ENCODE measurements at places on chromosomes 6 and 20.

DNA sequence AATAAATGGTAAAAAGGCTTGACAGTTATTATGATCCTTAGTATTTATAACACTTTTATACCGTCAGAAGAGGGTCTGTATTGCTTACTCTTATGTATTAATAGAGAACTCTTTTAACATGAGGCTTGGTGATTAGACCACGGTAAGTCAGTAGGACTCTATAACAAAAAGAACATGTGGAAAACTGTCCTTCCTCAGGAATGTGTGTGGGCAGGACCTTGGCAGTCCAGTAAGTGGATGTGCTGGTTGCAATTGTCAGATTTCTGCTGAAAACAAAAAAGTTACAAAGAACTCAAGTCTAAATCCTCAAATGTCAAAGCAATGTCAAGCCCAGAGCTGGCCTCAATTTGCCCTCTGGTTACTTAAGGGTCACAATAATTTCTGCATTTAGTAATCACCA, 81.1 kb downstream of the PLCG1 start:
- DNase-seq, result no peak

DNA sequence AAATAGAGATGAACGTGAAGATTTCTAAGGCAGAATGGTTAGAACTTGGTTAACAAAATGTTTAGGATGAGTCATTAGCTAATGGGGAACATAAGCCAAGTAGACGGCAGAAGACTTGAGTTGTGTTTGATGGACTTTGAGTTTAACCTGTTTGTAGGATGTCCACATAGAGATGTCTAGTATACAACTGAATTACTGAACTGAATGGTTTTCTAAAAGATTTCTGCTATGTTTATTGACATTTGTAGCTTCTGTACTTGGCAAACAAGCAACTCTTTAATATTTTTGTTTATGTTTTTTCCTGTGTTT, 54.5 kb upstream of the DYNLRB1 start:
- DNase-seq, result no peak

- DNase-seq, result no peak
Measured at GRCh38 chr6:10949579-10950490, 63.0 kb downstream of the SYCP2L start.

DNA sequence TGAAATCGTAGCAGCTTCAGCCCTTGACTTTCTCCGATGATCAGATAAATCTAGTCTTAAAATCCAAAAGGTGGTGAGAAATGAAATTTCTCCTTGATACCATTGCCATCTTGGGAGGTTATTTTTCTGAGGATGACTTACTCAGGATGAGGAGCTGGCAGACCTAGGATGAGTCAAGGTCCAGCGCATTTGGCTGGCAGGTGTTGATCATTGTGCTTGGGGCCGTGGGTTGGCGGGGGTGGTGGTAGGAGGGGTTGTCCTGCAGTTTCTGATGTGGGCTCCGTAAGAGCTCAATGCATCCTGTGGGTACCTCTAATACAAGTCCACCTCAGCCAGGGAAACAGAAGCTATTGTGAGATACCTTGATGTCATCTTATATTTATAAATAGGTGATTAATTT, 148.3 kb upstream of the SCGN start:
- no peak for DNase-seq

DNA sequence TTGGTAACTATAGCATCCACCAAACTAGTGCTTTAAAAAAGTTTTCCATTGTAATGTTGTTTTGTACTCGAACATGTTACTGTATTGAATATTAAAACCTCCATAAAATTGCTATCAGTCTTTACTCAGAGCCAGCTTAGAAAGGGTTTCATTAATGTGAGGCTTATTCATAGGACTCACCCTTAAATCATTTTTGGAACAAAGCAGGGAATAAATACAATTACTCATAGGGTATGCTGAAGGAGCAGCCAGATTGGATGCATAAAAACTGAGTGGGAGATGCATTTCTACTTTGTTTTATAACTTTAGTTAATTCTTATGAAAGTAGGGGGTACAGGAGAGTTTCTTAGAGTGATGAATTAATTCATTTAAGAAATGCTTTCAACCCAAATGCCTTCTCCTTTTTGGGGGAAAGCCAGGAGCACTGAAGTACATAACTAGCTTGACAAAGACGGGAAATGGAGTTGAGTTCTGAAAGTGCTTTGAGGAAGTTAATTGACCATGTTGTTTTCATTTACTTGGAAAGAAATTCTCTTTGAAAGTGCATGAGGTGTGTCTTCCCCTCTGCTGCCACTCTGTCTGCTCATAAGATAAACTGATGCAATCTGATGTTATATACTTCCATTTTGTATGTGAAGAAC, 90.3 kb downstream of the RNF144B start:
- DNase-seq, result peak; percentile 71

GRCh38 chr6:19835605-19836004, 1.6 kb upstream of the ID4 start:
- DNase-seq, result no peak

DNA sequence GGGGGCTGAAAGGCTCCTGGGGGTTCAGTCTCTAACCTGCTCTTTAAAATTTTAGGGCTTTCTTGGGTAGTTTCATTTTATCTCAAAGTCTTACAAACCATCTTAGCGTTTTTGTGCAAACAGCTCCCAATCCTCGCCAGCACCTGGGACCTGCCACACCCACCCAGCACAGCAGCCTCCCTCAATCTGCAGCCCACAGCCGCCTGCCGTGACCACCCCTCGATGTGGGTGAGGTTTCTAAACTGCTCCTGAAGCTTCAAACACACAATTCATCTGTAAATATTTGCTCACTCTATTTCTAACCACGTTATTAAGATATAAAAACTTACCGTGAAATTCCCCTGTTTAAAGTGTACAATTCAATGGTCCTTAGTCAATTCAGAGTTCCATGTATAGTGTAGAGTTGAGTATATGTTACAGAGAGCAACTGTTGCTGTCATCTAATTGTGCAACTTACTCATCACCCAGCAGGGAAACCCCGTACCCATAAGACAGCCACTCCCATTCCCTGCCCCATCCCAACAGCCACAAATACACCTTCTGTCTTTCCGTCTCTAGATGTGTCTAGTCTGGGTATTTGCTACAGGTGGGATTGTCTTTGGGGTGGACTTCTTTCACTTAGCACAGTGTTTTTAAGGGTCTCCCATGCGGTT, 381.0 kb downstream of the TAF4 start:
- no peak for DNase-seq

- peak; percentile 98 for DNase-seq
Measured at GRCh38 chr20:438571-439469, 23.5 kb downstream of the TBC1D20 start.
